Activated naive CD8-positive, alpha-beta T cell treated with anti-CD3 and anti-CD28 coated beads for 36 hours (primary cell): ENCODE measurements at places on chromosomes 11 and 22. TPM values are rescaled to one million over a fixed set of nuclear protein-coding genes. Genes with fewer than 3 reads are reported as not detected.

DNA sequence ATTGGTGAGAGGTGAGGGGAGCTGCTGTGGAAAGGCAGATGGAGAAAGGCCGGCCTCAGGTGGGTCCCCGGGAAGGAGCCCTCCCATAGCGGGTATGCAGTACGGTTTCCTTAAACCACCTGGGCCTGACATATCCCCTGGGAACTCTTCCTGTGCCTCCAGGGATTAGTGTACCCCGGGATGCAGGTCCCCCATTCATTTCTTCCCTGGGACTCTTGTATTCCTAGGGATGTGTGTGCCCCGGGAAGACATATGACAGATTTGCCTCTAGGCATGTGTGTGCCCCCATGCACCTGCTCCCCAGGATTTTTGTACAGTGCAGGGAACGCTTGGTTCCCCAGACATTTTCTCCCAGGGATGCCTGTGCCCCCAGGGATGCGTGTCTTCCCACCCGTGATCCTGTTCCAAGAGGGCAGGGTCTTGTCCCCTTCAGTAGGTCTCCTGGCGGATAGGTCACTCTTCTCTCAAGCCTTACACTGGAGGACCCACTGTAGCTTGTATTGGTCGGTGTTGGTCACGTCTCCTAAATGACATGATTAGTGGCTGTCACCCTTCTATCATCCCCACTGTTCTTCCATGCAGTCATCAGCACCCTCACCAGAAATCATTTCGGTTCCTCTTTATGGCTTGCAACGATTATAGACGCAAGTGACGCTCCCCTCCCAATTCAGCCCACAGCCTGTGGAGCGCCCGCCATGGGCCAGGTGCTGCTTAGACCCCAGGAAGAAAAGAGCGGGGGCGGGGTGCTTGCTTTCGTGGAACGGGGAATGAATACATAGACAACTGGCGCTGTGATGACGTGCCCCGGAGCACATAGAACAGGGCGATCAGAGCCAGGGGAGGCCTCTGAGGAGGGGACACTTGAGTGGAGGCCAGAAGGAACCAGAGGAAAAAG is 1.3 kb downstream of the PARVB start:
- peaks cover 42% of the 10 kb centered on the region for H3K4me1 ChIP-seq
- peaks cover 45% of the 10 kb centered on the region for H3K36me3 ChIP-seq
- H3K4me3 ChIP-seq = peak overlapping the region; percentile 92

DNA sequence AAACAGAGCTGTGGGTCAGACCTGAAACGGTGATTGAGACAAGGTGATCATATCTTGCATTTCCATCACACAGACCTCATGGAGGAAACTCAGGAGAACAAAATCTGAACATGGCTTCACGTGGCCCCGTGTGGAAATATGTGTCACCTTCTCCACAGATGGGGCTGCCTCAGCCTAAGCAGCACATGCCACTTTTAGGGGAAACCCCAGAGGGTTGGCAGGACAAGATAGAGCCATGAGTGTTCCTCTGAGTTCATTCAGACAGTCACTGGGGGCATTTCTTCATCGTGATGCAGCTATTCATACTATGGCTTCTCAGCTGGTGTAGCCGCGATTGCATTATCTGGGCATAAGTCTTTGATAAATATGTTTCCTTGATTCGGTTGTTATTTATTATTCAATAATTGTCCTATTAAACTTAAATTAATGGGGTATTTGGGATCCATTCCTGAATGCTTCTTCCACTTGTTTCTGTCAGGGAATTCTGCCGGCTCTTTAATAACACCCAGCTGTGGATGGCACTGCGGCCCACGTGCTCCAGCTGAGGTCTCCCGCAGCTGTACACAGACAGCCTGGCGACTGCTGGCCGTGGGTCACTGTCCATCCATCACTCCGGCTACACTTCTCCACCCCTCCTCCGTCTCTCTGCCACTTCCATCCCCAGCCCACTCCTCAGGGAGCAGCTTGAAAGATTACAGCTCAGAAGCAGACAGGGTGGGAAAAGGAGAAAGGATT is 485.1 kb downstream of the OPCML start:
- no peak for DNase-seq
- H3K4me1 ChIP-seq = no peaks in the 10 kb centered on the region
- H3K27ac ChIP-seq = no peak overlapping the region
- no peaks in the 10 kb centered on the region for H3K36me3 ChIP-seq
- peaks cover 12% of the 10 kb centered on the region for H3K27me3 ChIP-seq

- peak; percentile 91 for DNase-seq
- H3K36me3 ChIP-seq = peaks cover 28% of the 10 kb centered on the region
- no peaks in the 10 kb centered on the region for H3K27me3 ChIP-seq
- H3K4me3 ChIP-seq = peak within 1 kb of the TSS; percentile 96
- peak within 1 kb of the TSS; percentile 95 for H3K27ac ChIP-seq
- peaks cover 45% of the 10 kb centered on the region for H3K4me1 ChIP-seq
These were observed at the start of gene RTCB for GRCh38 chr22:32411829-32412592. Gene RTCB, minus strand, starts transcription at chr22:32412247. Its CDS starts 91 bp downstream, at chr22:32412156.

- DNase-seq = no peak
- no peaks in the 10 kb centered on the region for H3K27me3 ChIP-seq
- H3K27ac ChIP-seq = no peak overlapping the region
- H3K4me1 ChIP-seq = no peaks in the 10 kb centered on the region
- no peak overlapping the region for H3K4me3 ChIP-seq
These were observed 679.9 kb downstream of the KCNA4 start for GRCh38 chr11:29336727-29337575.

GRCh38 chr11:65130631-65131416 is 3.5 kb downstream of the SYVN1 start:
- H3K27me3 ChIP-seq = no peaks in the 10 kb centered on the region
- no peak for DNase-seq
- no peak overlapping the region for H3K4me3 ChIP-seq
- peaks cover 6% of the 10 kb centered on the region for H3K36me3 ChIP-seq
- peak overlapping the region; percentile 47 for H3K27ac ChIP-seq

GRCh38 chr11:810040-810567 is 337 bp downstream of the RPLP2 start:
- peak overlapping the region; percentile 88 for H3K4me3 ChIP-seq
- peaks cover 41% of the 10 kb centered on the region for H3K36me3 ChIP-seq
- peak overlapping the region; percentile 94 for H3K27ac ChIP-seq
- peaks cover 37% of the 10 kb centered on the region for H3K4me1 ChIP-seq

GRCh38 chr11:31863170-31863832 is 52.2 kb upstream of the PAX6 start:
- H3K36me3 ChIP-seq = no peaks in the 10 kb centered on the region
- peaks cover 32% of the 10 kb centered on the region for H3K27me3 ChIP-seq
- no peaks in the 10 kb centered on the region for H3K4me1 ChIP-seq
- no peak overlapping the region for H3K4me3 ChIP-seq

- H3K27ac ChIP-seq = no peak overlapping the region
- H3K27me3 ChIP-seq = peaks cover 3% of the 10 kb centered on the region
- H3K36me3 ChIP-seq = no peaks in the 10 kb centered on the region
- H3K4me1 ChIP-seq = no peaks in the 10 kb centered on the region
These were observed 232.5 kb downstream of the RAB38 start for GRCh38 chr11:87942786-87943185.

DNA sequence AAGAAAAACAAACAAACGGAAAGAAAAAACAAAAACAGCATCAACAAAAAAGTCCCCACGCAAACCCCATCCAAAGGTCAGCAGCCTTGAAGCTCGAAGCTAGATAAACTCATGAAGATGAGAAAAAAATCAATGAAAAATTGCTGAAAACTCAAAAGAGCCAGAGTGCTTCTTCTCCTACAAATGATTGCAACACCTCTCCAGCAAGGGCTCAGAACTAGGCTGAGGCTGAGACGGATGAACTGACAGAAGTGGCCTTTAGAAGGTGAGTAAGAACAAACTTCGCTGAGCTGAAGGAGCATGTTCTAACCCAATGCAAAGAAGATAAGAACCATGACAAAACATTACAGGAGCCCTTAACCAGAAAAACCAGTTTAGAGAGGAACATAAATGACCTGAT is 18.4 kb upstream of the FTH1 start:
- H3K4me3 ChIP-seq = no peak overlapping the region
- H3K27me3 ChIP-seq = no peaks in the 10 kb centered on the region
- DNase-seq = no peak
- H3K36me3 ChIP-seq = peaks cover 10% of the 10 kb centered on the region
- no peaks in the 10 kb centered on the region for H3K4me1 ChIP-seq
- H3K27ac ChIP-seq = no peak overlapping the region

GRCh38 chr22:32696089-32696488 is 105.4 kb upstream of the TIMP3 start:
- H3K27ac ChIP-seq = no peak overlapping the region
- no peaks in the 10 kb centered on the region for H3K4me1 ChIP-seq
- H3K27me3 ChIP-seq = peaks cover 19% of the 10 kb centered on the region
- no peak overlapping the region for H3K4me3 ChIP-seq

Gene NLRP14
- not detected for total RNA-seq

- peaks cover 12% of the 10 kb centered on the region for H3K4me1 ChIP-seq
- peaks cover 78% of the 10 kb centered on the region for H3K27me3 ChIP-seq
- no peaks in the 10 kb centered on the region for H3K36me3 ChIP-seq
- no peak overlapping the region for H3K4me3 ChIP-seq
These were observed 9.8 kb downstream of the NRXN2 start for GRCh38 chr11:64713016-64713707.

GRCh38 chr11:125649465-125650166 is 24.7 kb downstream of the CHEK1 start:
- DNase-seq = no peak
- no peak overlapping the region for H3K27ac ChIP-seq
- no peaks in the 10 kb centered on the region for H3K4me1 ChIP-seq
- H3K4me3 ChIP-seq = no peak overlapping the region
- peaks cover 52% of the 10 kb centered on the region for H3K36me3 ChIP-seq
- no peaks in the 10 kb centered on the region for H3K27me3 ChIP-seq

DNA sequence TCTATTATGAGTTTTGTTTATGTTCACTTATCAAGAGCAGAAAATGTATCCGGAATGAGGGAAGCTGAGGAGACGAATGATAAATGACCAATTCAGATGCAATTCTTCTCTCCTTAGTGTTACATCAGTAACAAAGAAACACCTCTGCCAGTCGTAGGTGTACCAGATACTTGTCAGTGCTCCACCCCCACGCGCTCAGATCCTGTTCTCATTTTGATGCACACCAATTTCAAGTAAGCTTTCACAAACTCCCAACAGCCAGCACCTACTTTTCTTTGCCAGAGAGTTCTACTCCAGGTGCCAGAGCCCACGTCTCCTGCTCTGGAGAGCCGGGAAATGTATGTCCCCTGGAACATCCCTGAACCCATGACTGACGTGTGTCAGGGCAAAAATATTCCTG is 43.7 kb downstream of the OR8B12 start:
- no peak overlapping the region for H3K27ac ChIP-seq
- no peak for DNase-seq
- H3K27me3 ChIP-seq = peaks cover 18% of the 10 kb centered on the region
- no peaks in the 10 kb centered on the region for H3K4me1 ChIP-seq

DNA sequence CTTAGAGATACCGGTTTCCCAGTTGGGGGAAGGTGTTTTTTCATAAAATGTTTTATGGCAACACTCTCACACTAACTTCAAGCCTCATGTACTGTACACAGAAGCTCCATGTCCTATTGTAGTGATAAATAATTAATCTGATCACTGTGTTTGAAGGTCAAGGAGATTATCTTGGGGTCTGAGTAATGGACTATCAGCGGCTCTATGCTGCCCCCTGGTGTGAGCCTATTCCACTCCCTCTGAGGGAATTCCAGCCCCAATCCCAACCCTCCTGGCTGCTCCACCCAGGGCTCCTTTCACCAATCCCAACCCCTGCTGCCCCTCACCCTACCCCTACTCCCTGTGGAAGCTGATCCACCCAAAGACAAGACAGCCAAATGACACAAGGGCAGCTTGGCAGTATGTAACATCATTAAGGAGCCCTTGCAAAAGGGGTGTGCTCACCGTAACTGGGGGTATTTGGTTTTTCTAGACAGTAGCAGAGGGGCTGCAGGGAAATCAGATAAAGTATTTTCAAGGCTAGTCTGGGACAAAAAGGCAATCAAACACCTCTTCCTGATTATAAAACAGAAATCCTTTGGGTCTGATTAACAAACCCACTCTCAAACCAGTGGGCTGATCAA is 22.3 kb downstream of the HPS4 start:
- peaks cover 4% of the 10 kb centered on the region for H3K4me1 ChIP-seq
- no peak overlapping the region for H3K27ac ChIP-seq
- peaks cover 17% of the 10 kb centered on the region for H3K36me3 ChIP-seq
- peak; percentile 18 for DNase-seq
- no peaks in the 10 kb centered on the region for H3K27me3 ChIP-seq
- no peak overlapping the region for H3K4me3 ChIP-seq

- DNase-seq = peak; percentile 49
- peaks cover 11% of the 10 kb centered on the region for H3K4me1 ChIP-seq
- no peaks in the 10 kb centered on the region for H3K36me3 ChIP-seq
- H3K27me3 ChIP-seq = peaks cover 15% of the 10 kb centered on the region
- no peak within 1 kb of the TSS for H3K4me3 ChIP-seq
- H3K27ac ChIP-seq = no peak within 1 kb of the TSS
These were observed at the start of gene PLXNB2 for GRCh38 chr22:50306753-50307749. Gene PLXNB2, minus strand, starts transcription at chr22:50307646. Its CDS starts 17,062 bp downstream, at chr22:50290584.
